Activated CD4-positive, alpha-beta T cell treated with anti-CD3 and anti-CD28 coated beads, Interleukin-2, amount 50 U/mL, for 48 hours (primary cell): ENCODE measurements at places on chromosomes 11 and 22.

DNA sequence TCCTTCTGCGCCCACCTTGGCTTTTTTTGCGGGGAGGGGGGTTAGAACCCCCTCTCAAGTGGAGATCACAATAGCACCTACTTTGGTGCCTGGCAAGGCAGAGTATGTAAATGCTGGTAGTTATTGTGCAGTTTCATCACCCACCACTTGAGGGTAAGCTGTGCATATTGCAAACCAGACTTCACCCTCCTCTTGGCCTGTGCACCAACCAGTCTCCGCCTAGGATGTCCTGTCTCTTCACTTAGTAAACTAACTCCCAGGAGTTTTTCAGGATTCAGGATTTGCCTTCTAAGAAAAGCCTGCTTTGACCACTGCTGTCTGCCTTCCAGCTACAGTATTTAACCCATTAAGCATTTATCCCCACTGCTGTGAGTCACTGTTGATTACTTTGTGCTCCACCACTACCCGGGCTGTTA, 2.0 kb upstream of the UBXN1 start:
- no peak for DNase-seq

GRCh38 chr11:122140500-122140899, 24.5 kb upstream of the BLID start:
- DNase-seq, result no peak

GRCh38 chr11:36346562-36347383, 50.7 kb downstream of the PRR5L start:
- DNase-seq, result no peak

DNA sequence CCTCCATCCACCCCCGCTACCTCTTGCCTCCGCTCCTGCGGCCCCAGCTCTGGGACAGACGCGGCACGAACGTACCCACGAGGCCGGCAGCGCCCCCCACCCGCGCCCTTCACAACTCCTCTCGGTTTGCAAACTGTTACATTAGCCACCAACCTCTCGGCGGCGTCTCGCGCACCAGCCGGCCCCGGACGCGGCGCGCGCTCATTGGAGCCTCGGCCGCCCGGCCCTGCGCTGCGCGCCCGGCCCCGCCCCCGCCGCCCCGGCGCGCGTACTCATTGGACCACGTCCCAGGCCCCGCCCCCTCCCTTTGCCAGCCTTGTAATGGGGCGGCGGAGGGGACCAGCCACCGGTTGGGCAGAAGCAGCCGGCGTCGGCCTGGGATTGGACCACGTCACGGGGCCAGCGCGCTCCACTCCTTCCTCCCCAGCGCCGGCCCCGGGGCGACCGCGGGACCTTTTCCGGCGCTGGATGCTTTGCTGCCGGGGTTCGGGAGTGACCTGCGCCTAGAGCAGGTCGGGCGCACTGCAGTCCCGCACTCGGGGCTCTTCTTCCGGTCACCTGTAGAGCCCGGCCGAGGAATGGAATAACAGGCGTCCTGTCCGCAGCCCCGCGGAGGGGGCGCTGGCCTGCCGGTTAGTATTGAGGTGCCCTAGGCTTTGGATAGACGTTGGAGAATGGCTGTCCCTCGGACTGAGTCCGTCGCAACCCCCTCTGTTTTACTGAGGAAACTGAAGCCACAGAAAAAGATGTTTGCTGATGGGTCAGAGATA, at the start of gene HYOU1:
Gene HYOU1 (minus strand): TSS at position 206 of the 770 bp plus-strand sequence. CDS start 1,045 bp downstream, outside the sequence.
- DNase-seq, result peak; percentile 99
